ENCODE measurements at places on chromosomes 7 and 10. TPM values are rescaled to one million over a fixed set of nuclear protein-coding genes. Genes with fewer than 3 reads are reported as not detected.

DNA sequence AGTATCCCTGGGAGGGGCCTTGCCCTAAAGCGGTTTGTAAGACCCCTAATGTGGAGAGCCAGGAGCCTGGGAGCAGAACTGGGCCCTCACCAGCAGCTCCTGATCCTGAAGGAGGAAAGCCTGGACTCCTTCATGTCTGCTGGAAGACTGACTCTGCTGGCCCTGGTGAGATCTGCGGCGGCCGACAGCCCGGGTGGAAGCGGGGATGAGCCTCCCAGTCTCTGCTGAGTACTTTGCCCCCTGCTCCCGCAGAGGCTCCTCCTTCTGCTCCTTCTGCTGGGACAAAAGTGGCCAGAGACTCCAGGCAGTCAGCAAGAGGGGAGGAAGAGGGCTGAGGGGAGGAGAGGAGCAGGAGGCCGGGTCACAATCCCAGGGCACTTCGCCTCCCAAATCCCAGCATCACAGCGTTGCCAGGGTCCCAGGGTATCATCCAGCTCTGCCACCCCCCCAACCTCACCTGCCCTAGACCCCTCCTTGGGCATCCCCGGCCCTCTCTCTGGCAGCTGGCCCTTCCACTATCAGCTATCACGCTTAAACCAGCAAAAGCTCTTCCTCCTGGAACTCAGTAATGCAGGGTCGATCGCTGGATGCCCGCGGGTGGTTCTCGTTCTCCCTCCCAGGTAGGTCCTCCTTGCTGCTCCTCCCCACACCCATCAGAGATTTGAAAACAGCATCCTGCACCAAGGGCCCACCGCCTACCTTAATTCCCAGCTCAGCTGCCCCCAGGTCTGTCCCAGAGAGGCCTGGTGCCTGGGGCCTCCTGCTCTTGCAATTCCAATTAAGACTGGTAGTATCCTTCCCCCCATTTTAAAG, 7.9 kb downstream of the TBATA start:
- no peak for DNase-seq

DNA sequence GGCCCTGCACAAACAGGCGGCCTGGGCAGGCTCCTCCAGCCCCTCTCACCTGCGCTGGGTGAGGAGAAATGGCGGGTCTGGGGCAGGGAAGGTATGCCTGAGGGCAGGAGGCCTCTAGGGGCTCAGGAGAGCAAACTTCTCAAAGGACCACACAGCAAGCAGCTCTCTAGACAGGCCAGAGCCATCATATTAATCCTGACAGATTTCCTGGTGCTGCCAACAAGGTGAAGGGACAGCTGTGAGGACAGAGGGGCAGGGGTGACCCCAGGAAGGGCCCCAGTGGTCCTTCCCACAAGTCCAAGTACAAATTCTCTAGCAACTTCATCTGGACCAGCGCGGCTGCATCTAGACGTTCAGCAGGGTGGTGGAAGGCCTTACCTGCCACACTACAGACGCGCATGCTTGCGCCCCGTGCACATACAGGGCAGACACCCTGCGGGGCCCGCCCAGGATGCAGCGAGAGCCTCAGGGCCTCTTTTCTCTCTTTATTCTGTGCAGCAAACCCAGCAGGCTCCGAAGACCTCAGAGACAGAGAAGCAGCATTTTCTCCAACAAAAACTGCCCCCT, 62.1 kb downstream of the ZRANB1 start:
- DNase-seq = no peak

DNA sequence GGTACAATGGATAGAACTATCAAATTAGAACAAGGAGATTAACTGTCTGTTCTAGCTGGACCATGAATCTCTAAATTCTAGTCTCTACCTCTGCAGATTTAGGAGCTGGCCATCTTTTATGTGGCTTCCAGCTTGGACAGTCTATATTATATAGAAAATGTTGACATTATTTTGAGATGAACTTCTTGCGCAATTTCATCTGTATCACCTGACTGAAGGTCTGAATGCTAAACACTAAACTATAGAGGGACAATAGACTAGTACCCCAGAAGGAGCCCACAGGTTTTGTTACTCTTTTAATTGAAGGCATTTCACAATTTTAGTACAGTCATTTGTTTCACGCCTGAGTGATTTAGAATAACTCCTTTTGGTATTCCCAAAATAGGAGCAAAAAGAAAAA, 222.4 kb upstream of the ANKRD30A start:
- no peak for DNase-seq

SORBS1 gene
- polyA plus RNA-seq = 82.6 TPM

DNA sequence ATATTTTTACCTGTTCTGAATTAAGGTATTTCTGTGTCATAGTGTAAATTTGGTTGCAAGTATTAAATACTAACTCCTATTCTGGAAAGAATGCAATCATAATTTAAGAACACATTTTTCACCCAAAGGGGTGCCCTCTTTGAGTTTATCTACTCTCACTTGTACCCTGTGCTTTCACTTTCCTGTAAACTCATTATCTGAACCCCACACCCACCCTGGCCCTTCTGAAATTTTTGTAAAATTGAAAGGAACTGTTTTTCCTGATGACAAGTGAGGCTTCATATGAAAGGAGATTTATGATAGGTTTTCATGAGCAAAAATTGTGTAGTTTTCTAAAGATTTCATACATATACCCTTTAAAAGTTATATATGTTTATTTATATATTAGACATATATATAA, 134.5 kb downstream of the WNT2 start:
- no peak for DNase-seq

CRPPA gene
- 4.0 TPM for polyA plus RNA-seq

GPC2 gene
- 5.9 TPM for polyA plus RNA-seq

DNA sequence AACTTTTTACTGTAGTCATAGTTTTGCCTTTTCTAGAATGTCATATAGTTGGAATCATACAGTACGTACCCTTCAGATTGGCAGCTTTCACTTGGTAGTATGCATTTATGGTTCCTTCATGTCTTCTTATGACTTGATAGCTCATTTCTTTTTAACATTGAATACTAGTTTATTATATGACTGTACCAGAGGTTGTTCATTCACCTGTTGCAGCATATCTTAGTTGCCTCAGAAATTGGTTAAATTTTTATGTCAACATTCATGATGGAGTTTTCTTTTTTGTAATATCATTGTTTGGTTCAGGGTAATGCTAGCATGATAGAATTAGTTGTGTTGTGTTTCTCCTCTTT, 94.8 kb upstream of the CDK13 start:
- no peak for DNase-seq

PWWP2B gene
- polyA plus RNA-seq = 8.1 TPM

GRCh38 chr10:132357286-132358058, 25.5 kb downstream of the LRRC27 start:
- DNase-seq = no peak

CLDN4 gene
- 0.22 TPM for polyA plus RNA-seq

HSPA14 gene
- polyA plus RNA-seq = 16.8 TPM

KNDC1 gene
- polyA plus RNA-seq = 7.5 TPM

GRCh38 chr7:142646386-142647140, 102.7 kb upstream of the PRSS1 start:
- DNase-seq = no peak

DNA sequence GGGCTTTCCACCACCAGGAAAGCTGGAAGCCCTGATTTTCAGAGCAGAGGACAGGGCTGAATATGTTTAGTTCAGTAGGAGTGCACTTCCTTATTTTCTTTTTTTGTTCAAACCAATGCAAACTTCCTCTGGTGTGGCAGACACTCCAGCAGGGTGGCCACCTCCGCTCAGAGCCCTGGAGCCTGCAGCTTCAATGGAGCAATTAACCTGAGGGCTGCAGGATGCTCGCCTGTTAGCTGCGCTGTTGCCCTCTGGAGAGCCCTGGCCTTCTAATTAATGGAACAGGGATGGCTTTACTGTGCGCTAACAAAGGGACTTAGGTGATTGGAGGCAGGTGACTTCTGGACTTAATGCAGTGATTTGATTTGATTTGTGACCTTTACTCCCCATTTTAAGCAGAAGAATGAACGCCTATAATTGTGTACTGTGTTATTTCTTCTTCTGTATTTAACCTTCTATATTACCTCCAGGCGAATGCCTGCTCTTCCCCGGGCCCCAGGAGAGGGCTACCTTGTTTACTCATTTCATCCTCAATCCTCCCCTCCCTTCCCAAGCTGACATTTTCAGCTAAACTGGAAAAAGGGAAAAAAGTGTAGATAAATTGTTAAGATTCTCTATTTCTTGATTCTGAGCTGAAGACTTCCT, 123.0 kb upstream of the CTBP2 start:
- DNase-seq = peak; percentile 2
